ENCODE measurements at places on chromosomes 7 and 10.

- no peak for DNase-seq
Measured at GRCh38 chr10:35554461-35555056, 50.6 kb upstream of the GJD4 start.

- DNase-seq: no peak
Measured at GRCh38 chr10:84478151-84478550, 149.8 kb downstream of the CCSER2 start.

- DNase-seq: no peak
Measured at GRCh38 chr10:31977440-31978155, 49.0 kb upstream of the ARHGAP12 start.

DNA sequence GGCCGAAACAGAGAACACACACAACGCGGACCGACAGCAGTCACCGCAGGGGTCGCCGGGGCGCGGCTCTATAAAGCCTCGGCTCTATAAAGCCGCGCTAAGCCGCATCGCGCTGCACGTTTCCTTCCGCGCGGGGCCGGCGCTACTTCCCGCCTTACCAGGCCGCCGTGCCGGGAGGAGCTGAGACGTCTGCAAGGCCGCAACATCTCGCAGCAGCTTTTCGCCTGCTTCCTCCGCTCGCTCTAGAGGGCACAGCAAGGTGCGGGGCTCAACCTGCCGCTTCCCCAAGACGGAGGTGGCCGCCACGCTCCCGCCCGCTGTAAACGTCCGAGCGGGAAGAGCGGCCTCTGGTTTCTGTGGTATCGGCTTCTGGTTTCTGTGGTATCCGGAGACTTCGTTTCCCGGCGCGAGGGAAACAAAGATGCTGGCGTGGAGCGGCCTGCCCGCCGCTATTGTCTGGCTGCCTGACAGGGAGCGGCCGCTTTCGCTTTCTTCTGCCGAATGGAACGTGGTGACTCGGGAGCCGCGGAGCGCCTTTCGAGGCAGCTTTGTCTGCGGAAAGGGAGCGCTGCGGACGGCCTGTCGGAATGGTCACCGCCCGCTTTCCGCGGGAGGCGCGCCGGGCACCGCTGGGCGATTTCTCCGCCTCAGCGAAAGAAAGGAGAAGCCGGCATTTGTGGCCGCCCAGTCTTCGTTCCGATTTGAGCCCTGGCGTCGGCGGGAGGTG lies 91.8 kb downstream of the SPAG6 start:
- DNase-seq: peak; percentile 90

DNA sequence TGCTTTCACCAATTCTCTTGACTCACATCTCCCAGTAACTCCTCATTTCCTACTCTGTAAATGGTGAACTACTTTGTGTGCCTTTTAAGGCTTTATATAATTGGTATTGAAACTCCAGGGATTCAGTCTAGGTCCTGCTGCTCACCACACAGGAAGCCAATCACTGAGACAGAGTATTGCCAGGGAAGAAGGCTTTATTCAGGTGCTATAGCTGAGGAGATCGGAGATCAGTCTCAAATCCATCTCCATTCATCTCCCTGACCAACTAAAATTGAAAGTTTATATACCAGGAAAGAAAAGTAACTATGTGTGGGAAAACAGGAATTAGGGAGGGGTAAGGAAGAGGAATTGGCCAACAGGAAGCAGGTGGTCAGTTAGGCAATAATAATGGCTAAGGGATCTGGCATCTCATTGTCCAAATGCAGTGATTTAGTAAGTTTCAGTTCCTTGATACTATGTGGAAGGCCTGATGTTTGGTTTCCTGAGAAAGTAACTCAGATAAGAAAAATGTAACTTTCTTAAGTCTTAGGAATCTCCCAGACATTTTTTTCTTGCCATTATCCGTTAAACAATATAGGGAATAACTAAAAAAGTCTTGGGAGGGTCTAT lies 10.2 kb upstream of the SDHAF3 start:
- no peak for DNase-seq

DNA sequence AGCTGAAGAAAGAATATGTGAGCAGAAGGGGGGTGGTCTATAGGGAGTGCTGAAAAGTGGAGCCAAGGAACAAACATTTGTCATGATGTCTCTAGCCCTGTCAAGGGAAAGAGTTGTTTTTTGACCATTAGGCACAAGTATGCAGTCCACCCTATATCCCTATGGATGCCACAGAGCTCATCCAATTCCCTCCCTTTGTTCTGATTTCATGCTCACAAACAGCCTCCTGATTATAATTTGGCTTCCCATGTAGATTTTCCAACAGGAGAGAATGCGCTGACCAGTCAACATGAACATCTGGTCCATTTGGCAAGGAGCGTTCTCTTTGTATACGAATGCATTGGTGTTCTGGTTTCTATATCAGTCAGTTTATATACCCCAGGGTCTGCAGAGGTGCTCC lies 12.1 kb upstream of the CEP41 start:
- no peak for DNase-seq
